ENCODE measurements at places on chromosomes 6 and 20.

DNA sequence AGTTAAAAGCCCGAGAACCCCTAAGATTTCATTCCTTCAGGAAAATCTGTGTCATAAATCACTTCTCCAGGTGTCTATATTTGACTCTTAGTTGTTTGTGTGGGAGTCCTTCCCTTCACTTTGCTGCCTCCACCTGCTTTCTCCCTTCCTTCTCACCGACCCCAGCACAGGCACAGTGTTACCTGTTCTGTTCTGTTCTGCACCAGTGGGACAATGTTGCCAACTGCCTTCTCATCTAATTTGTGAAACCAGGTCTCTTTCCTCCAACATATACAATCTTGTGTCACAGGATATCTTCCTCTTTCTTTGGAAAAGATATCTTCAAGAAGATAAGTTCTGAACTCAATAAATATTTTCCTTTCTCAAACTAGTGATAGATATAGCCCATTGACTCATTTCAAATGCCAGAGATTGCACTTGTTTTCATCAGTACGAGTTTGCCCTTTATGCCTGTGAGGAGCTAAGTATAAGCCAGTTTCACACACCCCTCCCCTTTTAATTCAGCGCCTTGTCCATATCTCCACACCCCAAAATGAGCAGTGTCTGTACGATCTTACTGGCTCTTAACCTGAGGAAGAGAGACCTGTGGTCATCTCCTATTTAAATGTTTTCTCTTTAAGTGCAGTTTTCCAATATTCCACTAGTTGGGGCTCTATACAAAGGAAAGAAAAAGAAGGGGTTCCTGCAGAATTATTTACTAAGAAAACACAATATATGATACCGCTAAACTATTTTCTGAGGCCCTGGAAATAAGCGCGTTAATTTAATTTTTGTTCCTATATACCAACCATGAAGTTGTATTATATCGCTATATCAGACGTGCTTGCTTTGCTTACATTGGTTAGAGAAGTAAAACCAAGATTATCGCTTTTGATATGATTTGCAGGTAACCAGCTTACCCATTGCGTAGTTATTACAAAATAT, 81.6 kb upstream of the PREP start:
- peak; percentile 83 for DNase-seq

DNA sequence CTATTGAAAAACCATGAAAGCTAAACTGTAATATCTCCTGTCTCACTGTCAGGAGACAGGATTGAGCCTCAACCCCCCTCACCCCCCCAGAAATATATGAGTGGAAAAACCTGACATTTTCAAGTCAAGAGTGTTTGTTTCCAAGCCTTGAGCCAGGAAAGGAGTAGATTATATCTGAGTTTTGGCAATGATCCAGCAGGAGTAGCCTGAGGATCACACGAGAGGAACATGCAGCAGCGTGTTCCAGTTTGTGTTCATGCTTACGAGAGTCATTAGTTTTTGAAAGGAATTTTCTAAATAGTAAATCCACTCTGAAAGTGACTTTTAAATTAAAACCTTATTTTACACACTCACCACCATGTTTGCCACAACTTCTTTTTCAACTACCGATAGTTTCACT, 15.8 kb downstream of the IL22RA2 start:
- no peak for DNase-seq

GRCh38 chr20:16397086-16397485, 176.2 kb downstream of the KIF16B start:
- peak; percentile 50 for DNase-seq

DNA sequence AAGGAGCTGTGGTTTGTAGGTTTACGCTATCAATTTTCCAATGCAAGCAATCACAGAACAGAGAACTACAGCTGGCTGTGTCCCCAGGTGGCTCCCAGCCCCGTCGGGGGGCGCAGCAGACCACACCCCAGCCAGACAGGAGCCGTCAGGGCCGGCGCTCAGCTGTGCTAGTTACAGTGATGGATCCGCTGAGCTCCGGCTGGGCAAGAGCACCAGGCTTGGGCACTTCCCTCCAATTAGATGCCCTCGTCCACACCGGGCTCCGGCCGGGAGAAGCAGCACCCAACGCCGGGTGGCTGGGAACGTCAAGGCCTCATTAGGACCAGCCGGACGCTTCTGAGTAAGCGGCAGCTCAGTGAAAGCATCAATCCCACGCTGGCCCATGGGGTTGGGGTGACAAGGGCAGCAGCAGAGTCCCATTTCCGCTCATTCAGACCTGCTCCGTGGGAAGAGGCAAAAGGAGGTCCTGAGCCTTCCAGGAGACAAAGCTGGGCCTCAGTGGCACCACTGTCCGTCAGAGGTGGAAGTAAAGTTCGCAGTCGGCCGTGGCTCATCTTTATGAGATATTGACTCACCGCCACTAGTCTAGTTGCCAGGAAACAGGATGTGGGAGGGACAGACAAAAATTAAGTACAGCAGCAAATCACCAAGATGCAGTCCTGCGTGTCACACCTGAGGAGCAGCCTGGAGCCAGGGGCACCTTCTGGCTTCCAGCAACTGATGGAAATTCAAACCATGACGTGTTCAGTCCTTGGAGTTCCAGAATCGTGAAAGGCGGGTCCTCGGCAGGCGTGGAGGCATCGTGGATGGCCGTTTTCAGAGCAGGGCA, 164.1 kb downstream of the TAF4 start:
- DNase-seq, result no peak

DNA sequence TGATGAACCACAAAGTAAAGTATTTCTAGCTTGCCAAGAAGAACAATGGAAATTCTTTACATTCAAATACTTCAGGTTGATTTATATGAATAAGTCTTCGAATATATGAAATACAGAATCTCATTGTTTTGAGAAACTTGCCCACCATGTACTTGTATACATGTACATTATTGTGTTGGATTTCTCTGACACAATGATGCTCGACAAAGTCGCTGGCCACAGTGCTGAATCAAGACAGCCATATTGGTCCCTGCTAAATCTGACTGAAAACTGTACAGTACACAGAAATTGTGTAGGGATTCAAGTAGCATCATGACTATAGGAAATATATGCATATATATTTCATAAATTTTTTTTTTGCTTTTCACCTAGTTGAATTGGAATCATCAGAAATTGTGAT, 13.1 kb upstream of the LIN28B start:
- peak; percentile 58 for DNase-seq

- DNase-seq, result no peak
Measured at GRCh38 chr6:26029857-26030653, 57.2 kb upstream of the HFE start.

DNA sequence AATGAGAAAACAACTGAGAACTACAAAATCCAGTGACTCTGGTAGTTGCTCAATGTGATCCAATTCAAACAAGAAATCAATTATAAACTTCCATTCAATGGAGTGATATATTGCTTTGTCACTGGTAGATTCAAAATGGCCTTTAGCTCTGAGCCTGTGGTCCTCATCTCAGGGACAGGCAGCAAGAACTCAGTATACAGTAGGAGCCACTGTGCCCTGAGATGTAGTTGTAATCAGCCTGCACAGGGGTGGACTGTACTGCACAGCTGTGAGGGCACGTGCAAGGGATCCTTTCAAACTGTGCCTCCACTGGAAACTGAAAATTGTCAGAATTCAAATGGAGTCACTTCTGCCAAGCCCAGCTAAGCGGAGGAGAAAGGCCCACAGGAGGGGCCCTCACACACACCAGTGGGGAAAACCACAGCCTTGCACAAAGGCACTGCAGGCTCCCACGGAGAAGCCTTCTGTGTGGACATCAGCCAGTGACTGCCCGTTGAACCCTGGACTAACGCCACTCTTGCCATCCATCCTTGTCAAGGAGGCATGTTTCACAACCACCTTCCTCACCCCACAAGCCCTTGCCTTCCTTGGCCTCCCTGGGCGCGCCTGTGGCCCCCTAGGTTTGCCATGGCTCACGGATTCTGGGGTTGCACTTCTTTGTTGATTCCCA, 186.7 kb downstream of the SMOC2 start:
- DNase-seq, result no peak

- DNase-seq, result no peak
Measured at GRCh38 chr6:74439123-74439811, 743.3 kb downstream of the CD109 start.

GRCh38 chr6:151870375-151870774, 62.9 kb downstream of the ESR1 start:
- no peak for DNase-seq

- DNase-seq, result no peak
Measured at GRCh38 chr6:112760831-112761230, 413.7 kb downstream of the RFPL4B start.

DNA sequence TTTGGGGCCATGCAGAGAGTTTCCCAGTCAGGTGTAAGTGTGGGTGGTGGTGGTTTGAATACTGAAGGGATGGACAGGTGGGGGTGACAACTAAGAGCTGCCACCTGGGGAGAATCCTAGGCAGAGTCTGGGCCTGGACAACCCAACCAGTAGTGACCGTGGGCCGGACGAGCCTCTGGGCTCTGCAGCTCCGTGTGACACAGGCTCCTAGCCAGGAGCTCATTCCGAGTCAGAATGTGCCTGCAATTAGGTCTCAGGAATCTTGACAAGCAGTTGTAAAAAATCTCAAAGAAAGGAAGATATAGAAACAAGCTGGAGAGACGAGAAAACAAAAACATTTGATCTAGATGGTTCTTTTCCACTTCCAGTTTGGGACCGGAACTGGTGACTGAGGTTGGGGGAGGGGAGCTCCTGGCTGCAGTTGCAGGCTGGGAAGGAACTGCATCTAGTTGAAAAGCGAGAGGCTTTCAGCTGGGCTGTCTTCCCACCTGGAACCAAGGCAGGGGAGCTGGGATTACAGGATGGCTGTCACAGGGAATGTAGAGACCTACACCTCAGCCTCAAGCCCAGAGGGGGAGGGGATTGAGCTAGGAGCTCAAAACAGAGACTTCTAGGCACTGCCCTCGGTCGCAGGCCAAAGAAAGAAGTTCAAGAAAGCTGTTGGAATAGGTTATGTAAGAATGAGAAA, 156.9 kb downstream of the PAX1 start:
- no peak for DNase-seq

DNA sequence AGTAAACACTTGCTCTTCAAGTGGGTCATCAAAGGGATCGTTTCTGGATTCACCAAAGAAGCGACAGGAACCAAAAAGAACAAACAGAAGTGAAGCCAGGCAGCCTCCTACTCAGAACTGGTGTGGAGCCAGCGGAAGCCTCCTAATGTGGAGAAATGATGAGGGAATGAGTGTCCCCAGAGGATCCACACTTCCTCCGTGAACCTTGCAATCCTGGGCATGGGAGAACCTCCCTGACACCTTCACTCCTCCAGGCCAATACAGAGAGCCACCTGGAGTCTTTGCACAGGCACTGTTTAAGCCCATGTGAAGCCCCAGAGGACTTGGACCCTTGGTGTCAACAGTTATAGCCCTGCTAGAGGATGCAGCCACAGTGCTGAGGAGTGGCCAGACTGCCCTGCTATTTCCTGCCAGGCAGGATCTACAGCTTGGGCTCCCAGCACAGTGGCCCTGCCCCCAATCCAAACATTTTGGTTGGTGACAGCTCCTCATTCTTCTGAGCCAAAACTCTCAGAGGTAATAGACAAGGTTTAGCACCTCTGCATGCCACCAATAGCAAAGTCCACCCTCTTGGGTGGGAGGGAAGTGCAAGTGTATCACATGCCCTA, 23.2 kb upstream of the SERINC1 start:
- DNase-seq, result no peak

- no peak for DNase-seq
Measured at GRCh38 chr6:170346649-170347048, 40.1 kb downstream of the FAM120B start.

DNA sequence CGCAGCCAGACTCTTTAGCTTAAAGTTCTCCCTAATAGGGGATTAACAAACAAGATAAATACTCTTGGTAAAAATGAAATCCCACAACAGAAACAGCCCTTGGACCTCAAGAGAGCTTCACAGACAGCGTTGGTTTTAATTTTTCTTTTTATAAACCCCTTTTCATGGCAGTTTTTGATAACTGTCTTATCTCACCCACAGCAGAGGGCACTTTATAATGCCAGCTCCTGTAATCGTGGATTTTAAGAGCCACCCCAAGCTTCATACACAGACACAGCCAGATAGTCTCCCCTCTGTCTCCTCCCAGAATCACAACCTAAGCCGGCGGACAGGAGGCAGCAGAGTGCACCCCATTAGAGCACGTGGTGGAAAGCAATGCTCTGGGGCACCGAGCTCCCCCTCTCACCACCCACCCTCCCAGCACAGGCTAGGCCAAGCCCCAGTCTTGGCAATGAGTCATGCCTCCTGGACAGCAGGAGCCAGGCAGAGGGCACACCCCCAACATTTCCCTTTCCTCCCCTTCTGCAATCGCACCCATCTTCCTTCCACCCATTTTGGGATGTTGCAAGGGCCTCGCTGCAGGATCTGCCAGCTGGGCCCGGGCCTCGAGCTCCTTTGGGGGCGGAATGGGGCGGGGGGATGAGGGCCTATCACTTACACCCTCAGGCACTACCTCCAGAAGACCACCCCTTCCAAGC, 2.4 kb downstream of the JAG1 start:
- DNase-seq, result no peak

- no peak for DNase-seq
Measured at GRCh38 chr6:15854378-15854777, 191.6 kb upstream of the DTNBP1 start.

GRCh38 chr6:119467488-119468081, 118.0 kb upstream of the MAN1A1 start:
- no peak for DNase-seq

GRCh38 chr20:51128198-51128597, 105.3 kb upstream of the KCNG1 start:
- DNase-seq, result no peak

GRCh38 chr6:12718015-12718414, 1.4 kb downstream of the PHACTR1 start:
- no peak for DNase-seq

DNA sequence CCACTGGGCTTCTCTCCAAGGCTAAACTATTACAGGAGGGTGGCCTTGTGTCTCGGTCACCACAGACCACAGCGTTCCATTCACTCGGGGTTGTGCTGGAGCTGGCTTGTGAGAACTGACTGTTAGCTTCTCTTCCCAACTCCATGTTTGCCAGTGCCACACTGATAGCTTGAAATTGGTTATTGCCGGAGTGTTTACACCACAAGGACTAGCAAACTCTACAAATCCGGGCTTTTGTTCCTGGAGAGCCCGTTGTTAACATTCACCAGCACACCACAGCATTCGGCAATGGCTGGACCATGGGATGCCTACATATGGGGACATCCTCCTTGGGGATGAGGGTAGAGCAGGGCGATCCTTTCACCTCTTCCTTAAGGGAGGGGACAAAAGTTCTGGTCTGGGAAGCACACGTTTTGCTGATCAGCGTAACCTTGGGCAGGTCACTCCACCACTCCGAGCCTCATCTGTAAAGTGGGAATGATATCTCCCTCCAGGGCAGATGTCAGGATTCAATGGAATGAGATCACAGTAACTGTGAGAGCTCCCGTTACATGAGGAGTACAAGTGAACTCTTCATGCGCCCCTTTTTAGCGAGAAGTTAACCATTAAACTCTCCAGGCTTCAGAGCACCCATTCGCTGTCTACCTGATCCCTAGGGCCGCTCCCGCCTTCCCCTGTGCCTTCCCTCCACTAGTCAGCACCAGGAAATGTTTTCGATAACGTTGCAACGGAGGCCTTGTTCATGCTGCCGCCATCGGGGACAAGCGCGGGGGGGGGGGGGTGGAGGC, 41.7 kb upstream of the TTPAL start:
- DNase-seq, result no peak

- no peak for DNase-seq
Measured at GRCh38 chr6:15516923-15517560, 145.8 kb downstream of the DTNBP1 start.
